ENCODE measurements at places on chromosomes 2 and 18. TPM values are rescaled to one million over a fixed set of nuclear protein-coding genes. Genes with fewer than 3 reads are reported as not detected.

The RAD51AP2 gene
- total RNA-seq = not detected

The ATP5F1A gene
- 310 TPM for total RNA-seq

The PARD6G gene
- total RNA-seq = 2.8 TPM

The PTPN18 gene
- total RNA-seq = 31.0 TPM

The FBXO15 gene
- total RNA-seq = 0.72 TPM

The MC4R gene
- total RNA-seq = not detected

The KYNU gene
- 361 TPM for total RNA-seq

The PDE11A gene
- total RNA-seq = 0.47 TPM

The ADAM17 gene
- 33.3 TPM for total RNA-seq

The SPATS2L gene
- total RNA-seq = 132 TPM

The C1QL2 gene
- total RNA-seq = 0.06 TPM
